ENCODE measurements at places on chromosomes 13 and 19. TPM values are rescaled to one million over a fixed set of nuclear protein-coding genes. Genes with fewer than 3 reads are reported as not detected.

DZIP1 gene
- 34.5 TPM for total RNA-seq

DNA sequence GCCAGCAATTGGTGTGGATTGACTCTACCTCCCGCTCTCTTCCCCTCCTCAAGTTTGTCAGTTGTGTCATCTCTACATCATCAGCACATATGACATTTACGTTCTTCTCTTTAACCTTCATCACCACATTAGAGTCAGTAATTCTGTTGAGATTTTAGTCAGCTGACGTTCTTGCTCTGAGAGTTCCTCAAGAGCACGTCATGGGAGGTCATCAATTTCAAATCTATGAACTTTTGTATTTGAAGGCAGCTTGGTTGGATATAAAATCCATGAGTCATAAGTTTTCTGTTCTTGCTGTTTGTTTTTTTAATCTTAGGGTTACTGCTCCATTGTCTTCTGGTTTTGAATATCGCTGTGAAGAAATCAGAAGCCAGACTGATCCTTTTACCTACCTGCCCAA, 21.8 kb upstream of the ARGLU1 start:
- no peak for DNase-seq

SLC44A2 gene
- total RNA-seq: 281 TPM

GRCh38 chr19:8635422-8635821, 5.0 kb downstream of the NFILZ start:
- no peak for DNase-seq

- no peak for DNase-seq
Observed at GRCh38 chr13:31538067-31539042, 201.0 kb upstream of the RXFP2 start.

GRCh38 chr13:60028021-60028420, 135.7 kb downstream of the DIAPH3 start:
- no peak for DNase-seq

- no peak for DNase-seq
Observed at GRCh38 chr13:92122186-92122853, 723.9 kb downstream of the GPC5 start.

ATP1A3 gene
- total RNA-seq: 0.18 TPM

GRCh38 chr13:113828282-113828825, 35.5 kb downstream of the GAS6 start:
- DNase-seq: no peak

GRCh38 chr13:41326661-41327060, 15.6 kb downstream of the NAA16 start:
- DNase-seq: no peak

DNA sequence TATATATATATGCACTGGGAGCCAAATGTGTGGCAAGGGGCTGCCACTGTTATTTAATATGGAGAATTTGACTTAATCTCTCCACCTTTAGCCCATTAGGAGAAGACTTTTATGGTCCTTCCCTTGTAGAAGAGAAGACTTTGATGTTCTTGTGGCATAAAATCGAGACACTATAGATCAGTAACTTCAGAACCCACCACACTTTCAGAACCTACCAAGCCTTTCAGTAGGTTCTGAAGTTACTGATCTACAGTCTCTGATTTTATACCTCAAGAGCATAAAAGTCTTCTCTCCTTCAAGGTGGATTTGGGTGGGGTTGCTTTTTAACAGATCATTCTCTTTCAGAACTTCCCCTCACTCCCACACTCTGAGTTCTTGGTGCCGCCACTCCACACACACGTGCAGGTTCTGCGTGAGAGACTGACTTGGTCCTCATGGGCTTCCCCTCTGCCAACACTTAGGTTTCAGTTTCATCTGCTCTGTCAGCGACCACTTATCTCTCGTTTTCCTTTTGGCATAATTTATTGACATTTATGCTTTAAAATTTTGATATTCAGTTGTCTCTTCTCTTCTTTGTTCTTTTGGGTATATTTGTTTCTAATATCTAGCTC, 213.4 kb upstream of the PCDH17 start:
- no peak for DNase-seq

DNA sequence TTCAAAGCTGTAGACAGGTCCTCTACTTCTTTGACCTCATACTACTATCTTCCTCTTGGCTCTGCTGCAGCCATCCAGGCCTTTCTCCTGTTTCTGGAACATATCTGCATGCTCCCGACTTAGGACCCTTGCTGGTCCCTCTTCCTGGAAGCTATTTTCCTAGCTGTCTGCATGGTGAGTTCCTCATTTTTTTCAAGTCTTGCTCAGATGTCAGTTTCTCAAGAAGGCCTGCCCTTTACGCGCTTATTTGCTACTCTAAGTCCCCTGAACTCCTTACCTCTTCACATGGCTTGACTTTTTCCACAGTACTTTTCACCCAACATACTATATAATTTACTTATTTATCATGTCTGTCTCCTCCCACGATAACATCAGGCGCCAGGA, 31.4 kb downstream of the DNAJC3 start:
- no peak for DNase-seq

GRCh38 chr19:19068659-19069654, 5.2 kb downstream of the SLC25A42 start:
- no peak for DNase-seq

GRCh38 chr19:39410017-39410830, 2.2 kb upstream of the PLEKHG2 start:
- DNase-seq: peak; percentile 91

ZDHHC20 gene
- 61.2 TPM for total RNA-seq

GRCh38 chr13:37869506-37869755, 141 bp downstream of the TRPC4 start:
- no peak for DNase-seq

CD79A gene
- 2.1 TPM for total RNA-seq

RPS28 gene
- 893 TPM for total RNA-seq

GRCh38 chr13:39578821-39579291, 24.1 kb downstream of the LHFPL6 start:
- no peak for DNase-seq

DNA sequence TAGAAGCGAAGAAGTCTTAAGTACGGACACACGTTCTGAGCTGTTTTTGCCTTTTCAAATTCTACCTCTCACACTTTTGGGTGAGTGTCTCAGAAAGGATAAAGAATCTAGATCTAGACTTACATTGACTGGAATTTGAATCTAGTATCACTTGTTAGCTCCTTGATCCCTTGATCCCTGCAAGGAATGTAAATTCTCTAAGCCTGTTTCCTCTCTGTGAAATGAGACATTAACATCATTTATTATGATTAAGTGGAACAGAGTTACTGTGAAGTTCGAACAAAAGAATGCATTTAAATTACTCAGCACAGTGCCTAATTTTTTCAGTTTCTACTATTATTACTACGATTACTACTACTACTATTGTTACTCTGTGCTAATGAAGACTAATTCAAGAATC, 86.6 kb upstream of the POSTN start:
- no peak for DNase-seq

GRCh38 chr19:29837448-29837981, 25.7 kb downstream of the CCNE1 start:
- DNase-seq: no peak

ZNF93 gene
- total RNA-seq: 3.6 TPM

PGLYRP2 gene
- not detected for total RNA-seq

All from sciatic nerve (tissue), 2 donors.